Activated effector memory CD4-positive, alpha-beta T cell treated with Interleukin-2 at 50 U/mL for 16 hours (primary cell): ENCODE measurements at places on chromosomes 7 and 10.

GRCh38 chr7:96982586-96982985 is 22.8 kb upstream of the DLX6 start:
- no peak for DNase-seq

DNA sequence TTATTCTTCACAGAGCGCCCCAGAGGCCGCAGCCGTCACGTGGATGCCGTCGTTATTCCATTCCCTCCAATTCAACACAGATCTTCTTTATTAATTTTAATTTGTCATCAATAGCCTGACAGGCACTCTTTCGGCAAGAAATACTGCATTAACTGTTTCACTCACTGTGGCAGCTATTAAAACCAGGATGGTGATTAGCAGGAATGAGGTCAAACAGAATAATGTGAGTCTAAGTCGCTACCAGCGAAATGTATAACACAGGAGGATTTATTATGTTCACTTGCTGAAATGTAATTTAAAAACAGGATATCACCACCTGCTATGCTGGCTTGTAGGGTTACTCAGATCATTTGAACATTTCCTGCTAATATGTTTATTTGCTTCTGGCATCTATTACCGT is 74.2 kb upstream of the MGMT start:
- DNase-seq: no peak

- DNase-seq: no peak
Measured at GRCh38 chr7:66766041-66766440, 25.5 kb downstream of the RABGEF1 start.

- DNase-seq: no peak
Measured at GRCh38 chr7:44912775-44913347, 27.5 kb upstream of the PURB start.

- no peak for DNase-seq
Measured at GRCh38 chr10:132596742-132597279, 59.2 kb downstream of the INPP5A start.

GRCh38 chr7:33193308-33193864 is 64.0 kb downstream of the BBS9 start:
- no peak for DNase-seq

GRCh38 chr7:151664268-151664667 is 144.6 kb upstream of the RHEB start:
- no peak for DNase-seq

DNA sequence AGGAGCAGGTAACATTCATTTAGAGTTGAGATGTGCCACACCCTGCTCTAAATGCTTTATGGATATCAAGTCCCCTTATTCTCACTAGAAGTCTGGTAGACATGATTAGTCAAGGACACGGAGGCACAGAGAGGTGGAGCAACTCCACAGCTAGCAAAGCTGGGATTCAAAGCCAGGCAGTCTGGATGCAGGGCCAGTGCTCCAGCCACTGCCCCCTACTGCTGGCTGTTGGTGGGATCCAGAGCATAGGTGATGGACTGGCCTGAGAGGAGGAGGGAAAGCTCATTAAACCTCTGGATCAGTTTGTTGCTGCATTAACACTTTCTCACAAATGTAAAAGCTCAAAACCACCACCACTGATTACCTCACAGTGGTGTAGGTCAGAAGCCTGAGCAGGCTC is 22.6 kb upstream of the KBTBD2 start:
- DNase-seq: no peak

GRCh38 chr7:73423519-73424488 is 9.8 kb upstream of the FZD9 start:
- no peak for DNase-seq

GRCh38 chr7:3922175-3922635 is 621.2 kb downstream of the SDK1 start:
- no peak for DNase-seq

GRCh38 chr7:123771846-123772245 is 23.0 kb upstream of the WASL start:
- DNase-seq: no peak

DNA sequence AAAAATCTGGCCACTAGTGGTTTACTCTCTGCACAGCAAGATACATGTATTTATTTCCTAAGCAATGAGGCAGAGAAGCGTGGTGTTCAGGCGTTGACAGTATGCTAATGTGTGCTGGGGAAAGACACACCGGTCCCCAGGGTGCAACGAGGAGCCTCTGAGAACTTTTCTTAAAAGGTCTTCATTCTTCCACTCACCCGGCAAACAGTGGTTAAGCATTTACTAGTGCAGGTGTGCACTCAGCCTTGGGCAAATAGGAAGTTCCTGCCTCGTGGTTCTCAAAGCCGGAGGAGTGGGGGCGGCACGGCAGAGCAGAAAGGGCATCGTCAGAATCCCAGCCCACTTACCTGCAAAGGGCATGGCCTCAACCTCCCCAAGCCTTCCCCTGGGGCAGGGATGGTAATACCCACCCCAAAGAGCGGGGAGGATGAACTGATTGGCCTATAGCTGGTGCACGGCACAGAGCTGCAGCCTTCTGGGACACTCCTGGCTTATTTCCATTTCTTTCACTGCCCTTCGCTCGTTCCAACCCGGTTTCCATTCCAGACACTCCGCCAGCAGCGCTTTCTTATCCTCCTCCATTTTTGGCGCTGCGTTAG is 184.3 kb upstream of the CTBP2 start:
- no peak for DNase-seq

GRCh38 chr7:121531175-121532070 is 135.3 kb upstream of the FAM3C start:
- DNase-seq: no peak

DNA sequence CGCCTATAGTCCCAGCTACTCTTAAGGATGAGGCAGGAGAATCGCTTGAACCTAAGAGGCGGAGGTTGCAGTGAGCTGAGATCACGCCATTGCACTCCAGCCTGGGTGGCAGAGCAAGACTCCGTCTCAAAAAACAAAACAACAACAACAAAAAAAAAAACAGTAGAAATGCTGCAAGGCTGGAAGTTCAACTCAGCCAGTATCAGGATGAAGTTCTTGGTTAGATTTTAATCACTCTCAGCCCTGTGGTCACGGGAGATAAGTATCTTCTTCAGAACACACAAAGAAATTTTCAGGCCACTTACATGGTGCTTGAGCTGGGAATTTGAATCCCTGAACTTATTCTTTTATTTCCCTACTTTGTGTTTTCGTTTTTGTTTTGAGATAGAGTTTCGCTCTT is 120.4 kb downstream of the MARCHF5 start:
- no peak for DNase-seq

GRCh38 chr7:74258639-74259038 is 4.4 kb upstream of the RFC2 start:
- no peak for DNase-seq

DNA sequence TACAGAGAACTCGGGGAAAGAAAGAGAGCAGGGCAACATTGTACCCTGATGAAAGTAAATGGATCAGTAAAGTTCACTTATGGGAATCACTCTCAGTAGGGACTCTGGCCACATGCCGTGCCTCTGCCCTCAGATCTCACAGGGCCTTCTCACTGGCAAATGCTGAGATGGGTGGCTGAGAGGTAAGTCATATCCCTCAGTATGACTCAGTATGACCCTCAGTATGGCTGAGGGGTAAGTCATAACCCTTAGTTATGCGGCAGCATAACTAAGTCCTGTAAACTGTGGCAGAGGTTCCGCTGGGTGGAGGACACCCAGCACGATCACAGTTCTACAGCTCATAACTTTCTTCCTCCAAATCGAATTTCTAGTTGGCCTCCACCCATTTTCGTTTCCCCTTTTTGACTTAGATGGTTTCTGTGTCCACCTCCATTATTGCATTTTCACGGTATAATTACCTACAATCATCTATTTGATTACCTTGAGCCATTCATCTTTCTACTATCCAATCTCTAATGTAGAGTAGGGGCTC is 26.5 kb upstream of the WNT16 start:
- no peak for DNase-seq

GRCh38 chr7:787332-788240 is 44.7 kb upstream of the SUN1 start:
- no peak for DNase-seq

DNA sequence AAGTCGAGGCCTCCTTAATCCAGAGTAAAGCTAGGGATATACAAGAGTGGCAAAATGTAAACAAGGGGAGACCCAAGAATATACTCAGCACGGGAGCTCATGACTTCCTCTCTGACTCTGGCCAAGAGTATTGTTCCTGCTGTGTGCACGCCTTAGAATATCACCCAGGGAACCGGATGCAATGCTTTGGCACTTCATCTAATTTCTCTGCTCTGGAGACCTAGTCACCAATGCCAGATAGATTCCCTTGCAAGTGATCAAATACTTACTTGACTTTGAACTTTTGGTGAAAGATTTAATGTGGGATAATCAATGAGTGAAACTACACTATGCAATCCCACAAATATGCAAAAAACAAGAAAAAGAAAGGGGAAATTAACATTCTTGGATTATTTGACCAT is 695.5 kb downstream of the INHBA start:
- DNase-seq: no peak

GRCh38 chr7:124724507-124725192 is 40.9 kb downstream of the GPR37 start:
- no peak for DNase-seq

DNA sequence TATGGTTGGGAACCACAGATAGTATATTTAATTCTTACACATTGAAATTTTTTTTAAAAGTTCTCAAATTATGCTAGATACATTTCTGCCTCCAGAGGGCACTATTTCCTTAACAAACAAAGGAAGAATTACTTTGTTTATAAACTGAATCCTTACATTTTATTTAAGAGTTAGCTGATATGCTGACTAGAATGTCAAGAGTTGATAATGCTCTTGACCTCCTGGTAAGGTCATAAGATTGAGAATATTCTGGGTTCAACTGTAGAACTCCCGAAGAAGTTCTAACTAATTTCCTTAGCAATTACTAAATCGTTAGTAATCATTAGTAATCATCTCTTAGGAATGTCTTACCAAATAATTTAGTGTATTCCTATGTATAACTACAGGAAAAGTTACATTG is 95.3 kb upstream of the CYP26C1 start:
- DNase-seq: no peak

DNA sequence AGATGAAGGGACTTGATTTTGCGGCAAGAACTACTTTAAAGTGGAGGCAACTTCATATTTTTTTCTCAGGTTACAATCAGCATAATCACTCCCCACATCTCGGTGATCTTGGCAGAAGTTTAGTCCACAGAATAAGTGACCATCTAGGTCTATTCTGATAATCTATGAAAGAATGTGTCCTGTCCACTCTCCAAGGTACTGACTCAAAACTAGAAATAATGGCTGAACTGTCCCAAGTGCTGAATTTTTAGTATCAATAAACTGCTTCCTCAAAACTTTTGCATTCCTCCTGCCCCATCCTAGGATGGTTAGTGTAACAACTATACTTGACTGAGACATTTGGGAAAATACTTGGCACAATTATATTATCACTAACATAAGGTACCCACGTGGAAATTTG is 10.9 kb upstream of the CHRM2 start:
- no peak for DNase-seq

- no peak for DNase-seq
Measured at GRCh38 chr10:11469575-11470391, 141.7 kb downstream of the USP6NL start.

- no peak for DNase-seq
Measured at GRCh38 chr10:70378122-70378521, 4.3 kb downstream of the LRRC20 start.

- no peak for DNase-seq
Measured at GRCh38 chr10:91210014-91210413, 10.4 kb upstream of the PCGF5 start.

DNA sequence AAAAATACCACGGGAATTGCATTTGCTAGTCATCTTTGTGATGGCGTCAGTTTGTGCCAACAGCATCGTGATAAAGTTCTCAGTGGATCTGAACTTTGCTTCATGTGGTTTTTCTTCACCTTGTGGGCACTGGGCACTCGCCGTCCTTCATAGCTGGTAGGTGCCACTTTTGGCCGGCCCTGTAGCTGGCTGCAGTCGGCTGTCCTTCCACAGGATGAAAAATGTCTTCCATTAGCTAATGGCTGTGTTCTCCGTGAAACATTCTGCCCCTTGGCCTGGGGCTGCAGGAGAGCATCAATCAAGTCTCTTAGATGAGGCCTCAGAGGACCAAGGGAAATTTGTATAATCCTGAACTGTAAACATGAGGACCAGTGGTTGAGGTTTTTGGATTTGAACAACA is 145.3 kb downstream of the DYNC1I1 start:
- no peak for DNase-seq

GRCh38 chr7:2062648-2063047 is 170.1 kb downstream of the MAD1L1 start:
- DNase-seq: no peak

- no peak for DNase-seq
Measured at GRCh38 chr7:90655566-90655965, 59.4 kb downstream of the CDK14 start.

DNA sequence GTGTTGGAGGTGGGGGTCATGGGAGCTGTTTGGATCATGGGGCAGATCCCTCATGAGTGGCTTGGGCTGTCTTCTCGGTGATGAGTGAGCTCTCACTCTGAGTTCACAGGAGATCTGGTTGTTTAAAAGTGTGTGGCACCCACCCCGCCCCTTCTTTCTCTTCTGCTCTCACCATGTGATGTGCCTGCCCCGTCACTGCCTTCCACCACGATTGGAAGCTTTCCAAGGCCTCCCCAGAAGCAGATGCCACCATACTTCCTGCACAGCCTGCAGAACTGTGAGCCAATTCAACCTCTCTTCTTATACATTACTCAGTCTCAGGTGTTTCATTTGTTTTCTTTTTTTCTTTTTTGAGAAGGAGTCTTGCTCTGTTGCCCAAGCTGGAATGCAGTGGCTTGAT is 170.0 kb downstream of the PTPN20 start:
- DNase-seq: no peak

- no peak for DNase-seq
Measured at GRCh38 chr7:29077176-29077575, 69.2 kb downstream of the CPVL start.

DNA sequence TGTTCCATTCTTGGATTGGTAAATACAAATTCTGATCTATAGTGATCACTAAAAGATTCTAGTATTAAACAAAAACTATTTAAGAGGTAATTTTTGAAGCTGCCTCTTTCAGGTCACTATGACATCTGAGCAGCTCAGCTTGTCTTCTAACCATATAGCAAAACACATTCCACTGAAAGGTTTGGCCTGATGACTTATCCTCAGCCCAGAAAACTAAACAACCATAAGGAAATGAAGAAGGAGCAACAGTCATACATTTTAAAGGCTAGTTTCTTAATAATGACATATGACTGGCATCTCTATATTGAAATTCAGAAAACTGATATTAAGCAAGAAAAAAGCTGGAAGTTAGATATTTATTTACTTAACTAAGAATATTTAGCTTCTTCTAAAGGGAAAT is 24.6 kb downstream of the NT5C2 start:
- no peak for DNase-seq

- no peak for DNase-seq
Measured at GRCh38 chr10:27072436-27073114, 27.7 kb downstream of the ANKRD26 start.

DNA sequence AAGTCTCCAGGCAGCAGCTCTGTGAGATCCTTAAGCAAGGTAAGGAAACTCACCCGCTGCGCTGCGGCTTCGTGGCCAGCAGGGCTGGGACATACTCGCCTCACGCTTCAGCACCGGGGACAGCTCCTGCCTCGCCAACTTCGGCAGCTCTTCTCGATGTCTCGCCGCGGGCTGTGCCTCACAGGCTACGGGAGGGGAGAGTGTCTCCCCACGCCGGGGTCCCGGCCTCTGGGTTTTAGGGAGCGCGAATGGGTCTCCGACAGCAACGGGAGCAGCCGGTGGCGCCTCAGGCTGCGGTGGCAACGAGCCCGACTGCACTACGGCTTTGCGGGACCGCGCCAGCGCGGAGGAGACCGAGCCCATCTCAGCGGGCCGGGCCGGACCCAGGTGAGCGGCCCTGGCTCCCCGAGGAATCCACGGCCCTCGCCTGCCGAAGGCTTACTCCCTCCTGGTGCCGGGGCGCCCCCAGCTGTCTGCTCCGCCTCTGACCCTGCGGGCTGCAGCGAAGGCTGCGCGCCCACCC is 62.4 kb downstream of the LSM5 start:
- peak; percentile 1 for DNase-seq
